ENCODE measurements at places on chromosomes 3 and 15. TPM values are rescaled to one million over a fixed set of nuclear protein-coding genes. Genes with fewer than 3 reads are reported as not detected.

Gene CHRNA3
- total RNA-seq = not detected

Gene ACKR2
- 0.69 TPM for total RNA-seq

Gene NOX5
- total RNA-seq = not detected

Gene ECE2
- not detected for total RNA-seq

Gene AHSG
- total RNA-seq = not detected

Gene CCR1
- total RNA-seq = 6.7 TPM

Gene GOLGA8S
- 0.07 TPM for total RNA-seq

Gene TMEM62
- 18.7 TPM for total RNA-seq

Gene PPCDC
- total RNA-seq = 24.5 TPM

Gene PTPRG
- 4.6 TPM for total RNA-seq

Gene SPINK8
- total RNA-seq = not detected

Gene SLC28A2
- not detected for total RNA-seq

Gene GRAMD1C
- not detected for total RNA-seq

Gene COLQ
- total RNA-seq = 1.7 TPM

Gene FOXB1
- 0.68 TPM for total RNA-seq

Gene CPA3
- total RNA-seq = not detected

Gene CPLX3
- total RNA-seq = 0.09 TPM

Gene EPHB1
- total RNA-seq = 1.6 TPM

Gene AMOTL2
- not detected for total RNA-seq

Gene GYG1
- total RNA-seq = 27.4 TPM

Gene IMPG2
- total RNA-seq = 0.05 TPM

Gene KNSTRN
- total RNA-seq = 52.9 TPM

Gene CYP19A1
- 0.09 TPM for total RNA-seq

Gene PRR20G
- total RNA-seq = not detected

Gene STRC
- total RNA-seq = 0.05 TPM

Gene MYLK
- total RNA-seq = 0.21 TPM

Gene GOLGA8J
- not detected for total RNA-seq

Gene PARL
- 89.5 TPM for total RNA-seq

Gene ATP8B4
- total RNA-seq = 38.5 TPM

Gene BCHE
- total RNA-seq = not detected

Gene DUOXA2
- not detected for total RNA-seq

Gene FAM227B
- total RNA-seq = 2.7 TPM

Gene GMPPB
- 45.8 TPM for total RNA-seq

Gene TP63
- 1.1 TPM for total RNA-seq

Gene PPM1L
- total RNA-seq = 2.7 TPM

Gene MRPL3
- 175 TPM for total RNA-seq

Gene CLASP2
- total RNA-seq = 65.3 TPM

Gene RLBP1
- not detected for total RNA-seq

Gene TRPM1
- not detected for total RNA-seq

Gene KCNAB1
- not detected for total RNA-seq

Gene PCOLCE2
- 0.33 TPM for total RNA-seq

Gene NUTM1
- not detected for total RNA-seq

Gene NANOGP8
- total RNA-seq = not detected

Gene P2RY13
- total RNA-seq = not detected

Gene CPNE9
- total RNA-seq = 0.17 TPM

Gene FBXO40
- not detected for total RNA-seq

Gene SLC12A1
- not detected for total RNA-seq

Gene TGM5
- 0.07 TPM for total RNA-seq

Gene EPHA3
- total RNA-seq = not detected

Gene RBP2
- not detected for total RNA-seq

Gene SAMD7
- not detected for total RNA-seq

Gene ANKDD1A
- 1.8 TPM for total RNA-seq
